SK-N-SH treated with all-trans-retinoic acid at 6 μM for 48 hours (cell line): ENCODE measurements at places on chromosomes 7 and 10.

DNA sequence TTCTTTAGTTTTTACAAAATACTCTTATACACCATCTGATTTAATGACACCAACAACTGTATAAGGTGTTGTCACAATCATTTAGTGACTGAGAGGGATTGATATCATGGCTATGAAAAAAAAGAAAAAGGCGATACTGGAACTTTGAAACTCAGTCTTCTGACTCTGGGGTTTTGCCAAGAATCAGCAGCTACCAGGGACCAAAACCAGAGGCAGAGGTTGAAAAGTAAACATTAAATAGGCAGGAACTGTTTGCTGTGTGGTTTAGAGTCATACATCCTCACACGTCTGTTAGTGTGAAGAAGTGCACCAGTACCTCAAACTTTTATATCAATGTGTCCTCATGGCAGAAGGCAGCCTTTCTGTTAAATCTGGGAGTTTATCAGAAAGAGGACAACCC is 19.9 kb upstream of the GGCT start:
- ATAC-seq = no peak

GRCh38 chr10:21502348-21502740 is 23.1 kb downstream of the SKIDA1 start:
- ATAC-seq = no peak

- peak; percentile 50 for ATAC-seq
These were observed 533 bp upstream of the DMTF1 start for GRCh38 chr7:87151729-87152111.

GRCh38 chr7:157177333-157177982 is 38.7 kb downstream of the UBE3C start:
- no peak for ATAC-seq

DNA sequence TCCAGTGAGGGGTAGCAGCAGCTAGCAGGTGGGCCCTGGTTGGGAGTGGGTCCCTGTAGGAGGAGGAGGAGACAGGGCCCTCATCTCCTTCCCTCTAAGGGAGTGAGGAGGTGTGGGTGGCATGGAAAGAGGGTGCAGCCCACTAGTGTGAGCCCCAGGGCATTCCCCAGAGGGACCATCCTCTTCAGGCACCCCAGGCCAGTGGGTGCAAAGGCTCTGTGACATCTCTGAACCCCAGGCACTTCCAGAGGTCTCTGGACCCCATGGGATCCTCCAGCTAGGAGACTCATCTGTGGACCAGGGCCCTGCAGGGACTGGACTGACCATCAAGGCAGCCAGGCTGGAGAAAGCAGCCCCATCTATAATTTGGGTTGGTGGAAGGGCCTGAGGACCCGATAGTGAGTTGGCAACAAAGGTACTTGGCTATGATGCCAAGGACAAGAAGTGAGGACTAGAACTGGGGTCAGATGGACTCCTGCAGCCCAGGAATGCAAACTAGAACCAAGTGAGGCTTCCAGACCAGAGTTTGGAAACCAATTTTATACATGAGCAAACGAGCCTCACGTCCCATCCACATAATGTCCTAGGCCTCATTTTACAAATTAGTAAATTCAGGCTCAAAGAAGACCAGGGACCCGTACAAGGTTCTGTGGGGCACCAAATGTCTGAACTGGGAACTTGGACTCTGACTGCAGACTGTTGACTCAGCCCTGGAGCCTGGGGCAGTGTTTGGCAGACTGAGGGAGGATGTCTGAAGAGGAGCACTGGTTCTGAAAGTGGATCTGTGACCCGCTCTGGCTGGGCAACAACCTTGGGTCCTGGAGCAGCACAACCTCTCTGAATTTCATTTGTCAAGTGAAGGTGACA is 1.4 kb upstream of the VSTM4 start:
- ATAC-seq = no peak
